Suprapubic skin (tissue), 4 donors: ENCODE measurements at places on chromosomes 7 and 10. TPM values are rescaled to one million over a fixed set of nuclear protein-coding genes. Genes with fewer than 3 reads are reported as not detected.

DNA sequence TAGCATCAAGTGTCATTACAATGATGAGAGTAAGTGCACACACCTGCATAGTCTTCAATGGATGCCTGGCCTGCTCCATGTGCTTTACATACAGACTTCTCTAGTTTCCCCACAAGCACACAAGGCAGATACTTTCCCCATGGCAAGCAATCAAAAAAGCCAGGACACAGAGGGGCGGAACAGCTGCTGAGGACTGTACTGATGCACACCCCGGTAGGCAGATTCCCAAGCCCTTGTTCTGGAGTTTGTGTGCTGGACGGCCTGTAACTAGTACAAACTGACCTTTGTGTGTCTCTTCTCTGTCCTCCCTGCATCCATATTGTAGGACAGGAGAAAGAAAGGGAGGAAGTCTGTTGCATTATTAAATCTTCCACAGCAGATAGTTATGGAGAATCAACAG, 25.8 kb downstream of the UBE2D4 start:
- no peak for DNase-seq

DNA sequence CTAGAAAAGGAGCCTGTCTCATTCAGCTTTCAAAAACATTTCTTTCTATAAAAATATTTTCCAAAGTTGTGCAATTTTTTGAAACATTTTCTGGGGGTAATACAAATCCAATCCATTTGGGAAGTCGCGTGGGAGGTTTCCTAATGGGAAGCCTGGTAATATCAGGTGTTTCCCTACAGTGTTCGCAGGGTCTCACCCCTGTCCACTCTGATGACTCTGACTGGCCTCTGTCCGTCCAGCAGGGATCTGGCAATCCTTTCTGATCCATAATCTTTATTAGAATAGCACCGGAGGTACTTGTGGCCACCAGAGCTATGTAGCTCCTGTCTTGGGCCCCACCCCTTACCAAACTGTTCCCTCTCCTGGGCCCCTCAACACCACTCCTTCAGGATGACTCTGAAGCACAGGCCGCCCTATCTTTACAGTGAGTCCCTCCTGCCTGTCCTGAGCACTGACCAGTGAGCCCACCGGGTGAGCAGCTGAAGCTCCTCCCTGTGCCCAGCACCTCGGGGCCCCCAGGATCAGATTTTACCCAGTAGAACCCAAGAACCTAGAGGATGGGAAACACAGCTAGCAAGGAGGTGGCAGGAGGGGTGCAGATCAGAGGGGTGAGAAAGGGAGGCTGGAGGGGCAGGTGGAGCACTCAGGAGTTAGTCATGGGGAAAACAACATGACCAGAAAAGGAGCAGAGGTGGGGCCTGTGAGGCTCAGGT, 84.8 kb downstream of the PTPRE start:
- DNase-seq = no peak

- DNase-seq = no peak
These were observed 14.7 kb upstream of the NXPH1 start for GRCh38 chr7:8418629-8419245.

GRCh38 chr7:51180092-51180491, 136.5 kb downstream of the COBL start:
- no peak for DNase-seq

- DNase-seq = no peak
These were observed 103.6 kb downstream of the LYZL1 start for GRCh38 chr10:29392376-29393021.

GRCh38 chr7:90492250-90492649, 22.8 kb downstream of the PTTG1IP2 start:
- no peak for DNase-seq

TAS2R5 gene
- total RNA-seq = 11.3 TPM

GRCh38 chr10:36538953-36539586, 586.3 kb upstream of the ANKRD30A start:
- DNase-seq = no peak

DNA sequence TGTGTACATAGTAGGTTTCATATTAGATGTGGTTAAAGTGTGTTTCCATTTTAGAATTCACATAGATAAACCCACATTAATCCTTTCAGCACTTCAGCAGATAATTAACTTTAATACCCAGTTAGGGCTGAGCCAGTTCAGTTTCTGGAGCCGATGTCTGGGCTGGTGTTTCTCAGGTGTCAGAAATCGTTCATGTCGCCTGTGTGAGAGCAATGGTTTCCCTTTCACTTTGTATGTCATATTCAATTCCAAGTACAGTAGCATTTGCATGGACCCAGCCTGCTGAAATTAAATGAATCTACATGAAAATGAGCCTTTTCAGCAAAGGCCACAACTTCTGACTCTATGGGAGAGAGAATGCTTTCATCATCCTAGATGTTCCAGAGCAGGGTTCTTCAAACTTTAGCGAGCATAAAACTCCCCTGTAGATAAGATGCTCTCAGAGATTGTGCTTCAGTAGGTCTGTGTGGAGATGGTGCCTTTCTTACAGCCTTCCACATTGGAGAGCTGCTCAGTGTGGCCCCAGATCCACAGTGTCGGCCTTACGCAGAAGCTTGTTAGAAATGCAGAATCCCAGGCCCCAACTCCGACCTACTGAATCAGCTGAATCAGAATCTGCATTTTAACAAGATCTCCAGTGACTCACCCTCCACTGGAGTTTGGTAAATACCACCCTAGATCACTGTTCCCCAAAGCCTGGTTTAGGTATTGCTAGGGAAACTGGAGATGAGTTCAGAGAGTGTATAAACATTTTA, 19.6 kb downstream of the WIPF3 start:
- DNase-seq = no peak

- DNase-seq = no peak
These were observed 27.9 kb upstream of the MGAM2 start for GRCh38 chr7:142083605-142084004.

- DNase-seq = no peak
These were observed 40.9 kb downstream of the ANTXRL start for GRCh38 chr10:46327685-46328084.

DNA sequence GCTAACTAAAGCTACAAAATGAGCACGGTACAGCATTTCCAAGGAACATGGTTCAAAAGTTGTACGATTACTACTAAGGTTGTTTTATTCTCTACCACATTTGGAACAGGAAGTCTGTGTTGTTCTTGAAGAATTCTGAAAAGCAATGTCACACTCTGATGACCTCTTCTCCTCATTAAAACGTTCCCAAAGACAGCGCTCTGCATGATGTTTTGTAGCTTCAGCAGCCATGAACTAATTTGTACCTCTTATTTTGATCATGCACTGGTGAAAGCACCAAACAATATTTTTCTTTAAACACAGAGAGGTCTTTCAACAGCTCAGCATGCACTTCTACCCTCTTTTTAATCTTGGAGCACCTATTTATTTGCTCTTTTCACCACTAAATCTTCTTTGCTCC, 75.0 kb upstream of the TES start:
- DNase-seq = no peak

FFAR4 gene
- total RNA-seq = 0.64 TPM

GPR15LG gene
- 2.0 TPM for total RNA-seq

GRCh38 chr7:101531726-101532357, 97.3 kb downstream of the MYL10 start:
- no peak for DNase-seq

GRCh38 chr7:108972004-108972403, 402.3 kb downstream of the DNAJB9 start:
- DNase-seq = no peak

DNA sequence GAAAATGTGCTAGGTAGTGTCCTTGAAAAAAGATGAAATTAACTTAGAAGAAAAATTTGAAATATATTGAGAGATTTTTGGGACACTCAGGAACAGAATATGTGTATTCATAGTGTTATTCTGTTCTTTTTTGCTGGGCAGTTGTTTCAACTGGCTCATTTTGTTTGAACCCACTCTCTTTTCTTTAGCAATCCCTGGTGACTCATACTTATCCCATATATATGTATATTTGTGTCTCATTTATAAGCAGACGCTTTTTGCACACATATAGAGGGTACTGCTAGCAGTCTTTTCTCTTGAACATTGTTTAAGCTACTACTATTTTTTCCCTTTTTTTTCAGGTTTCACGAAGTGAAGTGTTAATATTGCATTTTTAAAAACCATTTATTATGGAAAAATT, 1.9 kb downstream of the EXOC6 start:
- DNase-seq = no peak

RAMP3 gene
- total RNA-seq = 14.4 TPM

DNA sequence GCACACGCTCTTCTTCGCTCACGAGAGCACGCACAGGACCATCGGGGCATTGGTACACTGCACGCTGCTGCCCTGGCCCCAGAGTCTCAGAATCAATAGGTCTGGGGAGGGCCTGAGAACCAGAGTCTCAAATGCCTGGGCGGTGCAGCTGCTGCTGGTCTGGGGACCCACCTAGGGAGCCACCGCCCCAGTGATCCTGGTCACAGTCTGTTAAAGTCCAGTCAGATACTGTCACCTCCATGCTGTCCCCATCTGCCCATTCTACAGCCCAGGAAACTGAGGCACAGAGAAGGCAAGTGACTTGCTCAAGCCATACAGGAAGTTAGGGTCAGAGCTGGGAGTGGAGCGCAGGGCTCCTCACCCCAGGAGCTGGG, 38.0 kb downstream of the ZCCHC24 start:
- DNase-seq = peak; percentile 76

ELFN1 gene
- total RNA-seq = 2.5 TPM

GRCh38 chr10:123967626-123968243, 76.1 kb upstream of the CPXM2 start:
- peak; percentile 85 for DNase-seq

CADPS2 gene
- total RNA-seq = 3.9 TPM

DNA sequence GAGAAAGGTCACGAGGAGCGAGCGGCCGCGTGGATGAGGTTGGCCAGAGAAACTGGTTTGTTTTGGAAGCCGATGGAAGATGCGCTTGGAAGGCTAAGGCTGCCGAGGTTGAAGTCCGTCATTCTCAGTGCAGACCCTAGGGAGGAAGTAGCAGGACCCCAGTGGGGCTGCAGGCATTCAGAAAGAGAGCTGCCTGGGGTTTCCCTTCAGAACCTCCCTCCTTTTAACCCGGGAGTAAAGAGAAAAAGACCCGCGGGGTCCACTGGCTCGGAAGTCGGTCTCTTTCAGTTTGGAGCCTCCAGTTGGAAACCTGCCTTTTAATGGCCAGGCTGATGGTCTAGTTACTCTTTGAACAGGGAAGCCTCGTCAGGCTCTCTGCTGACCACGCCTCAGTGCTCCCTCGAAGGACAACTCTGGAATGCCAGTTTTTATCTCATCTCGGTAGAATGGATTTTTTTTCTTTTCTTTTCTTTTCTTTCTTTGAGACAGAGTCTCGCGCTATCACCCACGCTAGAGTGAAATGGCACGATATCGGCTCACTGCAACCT, 188.6 kb downstream of the CUX1 start:
- DNase-seq = no peak

- no peak for DNase-seq
These were observed 6.8 kb upstream of the HECW1 start for GRCh38 chr7:43105521-43106120.

ST8SIA6 gene
- total RNA-seq = 5.2 TPM
